Spleen (tissue), 13 donors: ENCODE measurements at places on chromosomes 16 and 17. TPM values are rescaled to one million over a fixed set of nuclear protein-coding genes. Genes with fewer than 3 reads are reported as not detected.

DNA sequence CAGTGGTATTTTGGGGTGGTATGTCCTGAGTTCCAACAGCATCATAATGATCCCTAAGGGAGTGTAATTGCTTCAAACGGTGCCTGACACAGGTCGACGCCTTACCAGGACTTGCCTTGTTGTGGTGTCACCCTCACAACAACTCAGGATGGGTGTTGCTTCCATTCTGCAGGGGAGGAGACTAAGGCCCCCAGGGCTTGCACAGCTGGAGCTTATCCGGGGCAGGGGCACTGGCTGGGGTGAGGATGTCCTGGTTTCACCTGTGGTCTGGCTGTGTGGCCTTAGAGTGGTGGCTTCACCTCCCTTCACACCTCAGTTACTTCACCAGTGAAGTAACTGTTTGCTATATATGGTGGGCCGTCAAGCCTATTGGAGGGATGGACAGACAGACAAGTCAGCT, 23.3 kb downstream of the LLGL2 start:
- no peak for DNase-seq

DNA sequence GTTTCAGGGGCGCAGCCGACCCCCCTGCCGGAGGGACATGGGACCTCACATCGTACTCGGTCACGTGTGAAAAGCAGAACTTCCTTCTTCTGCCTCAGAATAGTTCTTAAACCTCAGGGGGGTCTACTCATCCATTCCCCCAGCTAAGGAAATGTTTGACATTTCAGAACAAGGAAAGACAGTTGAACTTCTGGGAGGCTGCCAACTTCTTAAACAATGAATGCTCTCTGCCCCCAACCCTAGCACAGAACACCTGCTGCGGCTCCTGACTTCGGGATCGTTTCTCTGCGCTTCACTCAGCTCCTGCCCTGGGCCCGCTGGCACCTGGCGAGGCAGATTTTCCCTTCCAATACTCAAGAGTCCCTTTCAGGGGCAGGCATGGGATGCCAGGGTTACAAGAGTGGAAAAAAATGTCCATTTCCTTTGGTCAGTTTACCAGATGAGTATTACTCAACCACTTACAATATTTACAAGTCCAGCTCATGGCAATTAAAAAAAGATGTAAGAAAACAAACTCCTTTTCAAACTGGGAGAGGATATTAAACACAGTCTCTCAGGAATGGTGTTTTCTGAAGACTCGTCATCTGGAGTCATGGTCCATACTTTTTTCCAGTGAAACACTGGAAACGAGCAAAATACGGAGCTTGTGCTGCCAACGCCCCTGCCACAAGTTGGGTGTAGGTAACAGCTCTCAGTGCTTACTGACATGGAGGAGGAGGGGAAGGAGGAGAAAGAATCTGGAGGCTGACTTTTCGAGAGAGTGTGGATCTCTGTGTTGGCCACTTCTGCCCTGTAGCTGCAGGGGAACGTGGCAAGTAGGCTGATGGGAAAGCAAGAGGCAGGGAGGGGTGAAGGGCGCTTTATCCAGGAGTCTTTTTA, 235.7 kb downstream of the NTN1 start:
- no peak for DNase-seq

- DNase-seq, result no peak
Measured at GRCh38 chr17:43683928-43684653, 22.4 kb upstream of the MEOX1 start.

- DNase-seq, result peak; percentile 61
Measured at GRCh38 chr17:28545787-28546415, 6.5 kb downstream of the UNC119 start.

DNA sequence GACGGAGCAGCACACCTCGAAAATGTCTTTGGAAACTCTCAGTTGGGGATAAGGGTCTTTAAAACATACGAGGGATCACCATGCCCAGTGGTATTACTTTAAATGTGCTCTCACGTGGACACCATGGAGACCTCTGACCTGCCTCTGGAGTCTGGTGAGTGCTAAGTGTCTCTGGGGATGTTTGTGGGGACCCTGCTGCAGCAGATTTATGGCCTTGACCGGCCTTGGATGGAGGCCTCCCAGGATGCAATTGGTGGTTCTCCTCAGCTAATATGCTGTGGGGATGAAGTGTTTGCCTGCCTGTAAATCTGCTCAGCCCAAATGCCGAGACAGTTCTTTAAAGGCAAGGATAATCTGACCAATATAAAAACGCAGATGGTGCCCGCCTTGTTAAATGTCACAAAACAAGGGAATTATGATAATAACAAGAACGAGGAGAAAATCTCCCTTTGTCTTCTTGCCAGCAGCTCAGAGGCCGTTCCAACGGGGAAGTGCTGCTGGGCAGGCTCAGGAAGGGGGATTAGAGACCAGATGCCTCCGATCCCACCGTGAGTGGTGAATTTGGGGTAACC, 154.4 kb downstream of the ABCC12 start:
- DNase-seq, result no peak

GRCh38 chr16:53061701-53062159, 6.9 kb downstream of the CHD9 start:
- DNase-seq, result peak; percentile 89

DNA sequence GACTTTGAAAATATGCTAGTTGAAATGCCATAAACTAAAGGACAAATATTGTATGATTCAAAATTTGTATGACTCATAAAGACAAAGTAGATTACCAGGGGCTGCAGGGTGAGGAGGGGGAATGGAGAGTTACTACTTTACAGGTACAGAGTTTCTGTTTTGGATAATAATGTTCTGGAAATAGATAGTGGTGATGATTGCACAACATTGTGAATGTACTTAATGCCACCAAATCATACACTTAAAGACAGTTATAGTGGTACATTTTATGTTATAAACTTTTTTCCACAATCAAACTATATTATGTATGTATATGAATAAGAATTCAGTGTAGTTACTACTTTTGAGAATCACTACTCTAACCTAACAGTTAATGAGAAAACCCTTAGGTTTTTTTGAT, 368.1 kb downstream of the ZFHX3 start:
- DNase-seq, result no peak

GRCh38 chr17:58113947-58114346, 30.7 kb downstream of the DYNLL2 start:
- no peak for DNase-seq

DNA sequence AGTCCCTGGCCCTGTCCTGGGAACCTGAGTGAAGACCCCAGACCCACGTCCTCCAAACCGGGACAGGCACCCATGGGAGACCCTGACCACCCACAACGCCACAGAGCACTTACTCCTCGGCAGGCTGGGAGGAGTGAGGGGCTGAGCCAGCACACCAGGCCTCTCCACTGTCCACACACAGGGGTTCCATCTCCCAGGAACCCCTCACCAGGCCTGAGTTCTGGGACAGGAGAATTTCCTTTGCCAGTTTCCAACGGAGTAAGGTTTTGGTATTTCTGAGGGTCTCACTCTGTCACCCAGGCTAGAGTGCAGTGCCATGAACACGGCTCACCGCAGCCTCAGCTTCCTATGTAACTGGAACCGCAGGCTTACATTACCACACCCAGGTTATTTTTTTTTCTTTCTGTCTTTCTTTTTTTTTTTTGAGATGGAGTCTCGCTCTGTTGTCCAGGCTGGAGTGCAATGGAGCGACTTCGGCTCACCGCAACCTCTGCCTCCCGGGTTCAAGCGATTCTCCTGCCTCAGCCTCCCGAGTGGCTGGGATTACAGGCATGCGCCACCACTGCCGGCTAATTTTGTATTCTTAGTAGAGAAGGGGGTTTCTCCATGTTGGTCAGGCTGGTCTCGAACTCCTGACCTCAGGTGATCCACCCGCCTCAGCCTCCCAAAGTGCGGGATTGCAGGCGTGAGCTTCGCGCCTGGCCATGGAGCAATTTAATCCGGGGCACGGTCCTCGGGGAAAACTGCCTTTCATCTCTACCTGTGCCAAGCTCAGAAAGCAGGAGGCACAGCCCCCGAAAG, 1.6 kb downstream of the PGAP6 start:
- DNase-seq, result no peak

DNA sequence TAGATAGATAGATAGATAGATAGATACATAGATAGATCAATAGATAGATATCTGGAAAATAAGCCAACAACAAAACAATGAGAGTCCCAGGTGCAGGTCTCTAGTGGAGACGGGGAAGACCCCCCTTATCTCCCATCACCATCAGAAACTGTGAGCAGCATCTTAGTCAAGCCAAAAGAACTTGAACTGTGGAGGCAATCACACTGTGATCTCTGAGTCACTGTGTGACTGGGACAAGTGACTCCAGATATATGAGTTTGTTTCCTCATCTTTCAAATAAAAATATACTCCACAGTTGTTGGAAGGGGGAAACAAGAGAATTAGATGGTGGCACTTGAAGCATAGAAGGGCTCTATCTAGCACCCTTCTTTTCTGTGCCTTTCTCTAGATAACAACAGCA, 42.1 kb downstream of the NOG start:
- DNase-seq, result no peak

DNA sequence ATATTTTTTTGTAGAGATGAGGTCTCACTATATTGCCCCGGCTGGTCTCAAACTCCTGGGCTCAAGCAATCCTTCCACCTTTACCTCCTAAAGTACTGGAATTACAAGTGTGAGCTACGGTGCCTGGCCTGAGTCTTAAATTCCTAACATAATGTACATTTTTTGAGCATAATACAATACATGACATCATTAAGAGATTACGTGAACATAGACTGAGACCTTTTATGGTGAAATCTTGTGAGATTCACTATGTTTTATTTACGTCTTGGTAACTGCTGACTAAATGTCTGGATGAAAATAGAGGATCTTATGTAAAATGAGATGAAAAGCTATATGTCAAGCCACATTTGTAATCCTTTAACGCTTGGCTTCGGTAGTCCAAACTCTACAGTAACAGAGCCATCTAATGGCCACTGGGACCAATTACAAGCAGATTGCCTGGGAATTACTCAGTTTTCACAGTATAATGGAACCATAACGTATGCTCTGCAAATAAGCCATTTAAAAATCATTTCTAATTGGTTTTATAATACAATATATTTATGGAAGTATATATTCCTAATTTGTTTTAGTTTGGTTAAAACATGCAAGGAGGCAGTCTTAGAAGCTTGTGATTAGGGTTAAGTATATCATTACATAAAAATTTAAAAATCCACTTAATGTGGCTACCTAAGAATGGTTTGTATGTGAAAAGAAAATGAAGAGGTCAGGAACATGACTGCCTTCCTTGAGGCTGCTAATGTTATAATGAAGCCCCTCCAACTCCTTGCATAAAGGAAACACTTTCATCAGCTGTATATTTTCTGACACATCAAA, 8.1 kb upstream of the EFCAB13 start:
- no peak for DNase-seq

GRCh38 chr17:36827081-36827480, 110.2 kb upstream of the LHX1 start:
- DNase-seq, result peak; percentile 18

DNA sequence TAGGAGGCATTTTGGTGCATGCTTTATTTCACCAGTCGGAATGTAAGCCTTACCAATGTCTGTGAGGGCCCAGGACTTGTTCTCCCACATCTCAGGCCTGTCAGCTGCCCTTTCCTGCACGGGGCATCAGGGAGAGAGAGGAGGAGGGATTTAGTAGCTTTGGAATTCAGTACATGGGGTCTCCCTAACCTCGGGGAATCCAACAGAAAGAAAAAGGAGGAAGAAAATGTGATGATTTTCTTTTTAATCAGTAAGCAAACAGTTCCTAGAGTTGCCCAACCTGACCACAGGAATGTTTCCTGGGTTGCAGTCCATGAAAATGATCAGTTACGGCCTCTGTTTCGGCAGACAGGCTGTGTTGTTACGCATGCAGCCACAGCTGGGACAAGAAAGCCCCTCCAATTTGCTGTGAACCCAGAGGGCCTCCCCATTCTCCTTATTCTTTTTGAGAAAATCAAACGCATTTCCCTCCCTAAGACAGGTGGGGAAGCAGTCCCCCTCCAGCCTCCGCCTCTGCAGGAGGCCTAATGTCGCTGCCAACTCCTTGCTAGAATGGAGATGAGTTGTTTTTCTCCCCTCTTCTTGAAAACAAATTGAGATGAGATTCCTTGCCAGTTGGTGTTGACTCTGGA, 53.1 kb upstream of the TANGO6 start:
- no peak for DNase-seq

DNA sequence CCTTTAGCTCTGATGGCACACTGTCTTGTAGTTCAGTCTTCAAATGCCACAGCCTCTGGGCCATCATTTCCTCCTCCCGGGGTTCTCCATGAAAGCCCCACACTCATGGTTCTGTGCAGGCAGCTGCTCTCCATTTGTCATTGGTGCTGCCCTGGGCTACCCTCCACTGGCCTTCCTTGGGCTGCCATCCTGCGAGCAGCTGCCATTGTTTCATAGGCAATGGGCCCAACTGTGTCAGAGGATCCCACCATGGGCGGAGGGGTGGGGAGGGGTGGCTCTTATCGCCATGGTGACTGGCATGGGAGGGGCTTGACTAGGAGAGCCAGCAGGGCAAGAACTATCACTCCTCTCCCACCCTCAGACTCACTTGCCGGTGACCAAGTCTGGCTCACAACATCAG, 38.6 kb upstream of the BRD7 start:
- no peak for DNase-seq

GRCh38 chr17:522919-523318, 170.3 kb upstream of the RPH3AL start:
- no peak for DNase-seq

GRCh38 chr17:31266042-31266441, 31.0 kb downstream of the OMG start:
- no peak for DNase-seq

Gene UTP18
- polyA plus RNA-seq, result 37.1 TPM

Gene NTN1
- polyA plus RNA-seq, result 0.38 TPM

Gene GNG13
- not detected for polyA plus RNA-seq

Gene EVPLL
- not detected for polyA plus RNA-seq
